ENCODE measurements at places on chromosomes 3 and 15.
A peak's percentile ranks its signal among the peaks of the same experiment; 100 is the strongest.

DNA sequence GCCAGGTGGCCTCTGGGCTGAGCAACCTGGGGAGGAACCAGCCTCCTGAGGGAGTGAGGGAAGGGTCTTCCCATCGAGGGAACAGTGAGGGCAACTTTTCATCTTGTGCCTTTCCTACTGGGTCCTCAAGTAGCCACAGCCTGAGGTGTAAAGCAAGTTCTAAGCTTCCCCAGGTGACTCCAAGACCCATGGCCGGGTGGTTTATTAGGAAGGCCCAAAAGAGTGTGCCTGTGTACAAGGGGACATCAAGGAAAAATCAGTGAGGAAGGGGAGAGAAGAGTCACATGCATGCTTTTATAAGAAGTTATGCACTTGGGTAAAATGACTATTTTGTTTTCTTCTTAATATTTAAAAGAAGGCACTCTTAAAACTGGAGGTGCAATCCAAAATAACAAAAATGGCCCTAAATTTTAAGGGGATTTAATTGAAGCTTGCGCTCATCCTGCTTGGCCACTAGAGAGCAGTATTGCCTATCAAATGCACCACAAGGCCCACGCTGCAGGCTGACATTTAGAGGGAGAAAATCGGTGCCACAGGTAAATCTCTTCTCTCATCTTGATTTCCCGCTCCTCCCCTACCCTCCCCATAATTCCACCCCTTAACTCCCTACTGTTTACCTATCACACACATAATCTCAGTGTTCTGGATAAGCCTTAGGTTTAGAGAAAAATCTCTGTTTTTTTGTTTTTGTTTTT lies 6.7 kb downstream of the NANOGP8 start:
- DNase-seq = no peak

DNA sequence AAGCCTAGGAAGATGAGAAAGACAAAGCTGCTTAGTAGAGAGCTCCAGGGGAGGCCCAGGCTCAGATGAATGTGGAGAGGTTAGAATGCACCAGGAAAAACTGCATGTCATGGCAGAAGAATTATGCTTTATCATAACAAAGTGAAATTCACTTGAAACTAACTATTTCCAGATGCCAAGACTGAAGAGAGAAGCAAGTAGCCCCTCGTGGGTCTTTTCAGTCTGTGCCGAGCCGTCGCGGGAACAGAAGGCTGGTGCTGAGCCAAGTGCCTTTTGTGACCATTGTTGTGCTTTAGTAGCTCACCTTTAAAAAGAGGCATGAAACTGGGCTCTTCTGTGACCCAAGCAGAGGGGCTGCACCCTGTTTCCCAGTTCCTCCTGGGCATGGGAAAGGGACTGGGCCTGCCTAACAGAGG lies 73.2 kb downstream of the CHDH start:
- no peak for DNase-seq

DNA sequence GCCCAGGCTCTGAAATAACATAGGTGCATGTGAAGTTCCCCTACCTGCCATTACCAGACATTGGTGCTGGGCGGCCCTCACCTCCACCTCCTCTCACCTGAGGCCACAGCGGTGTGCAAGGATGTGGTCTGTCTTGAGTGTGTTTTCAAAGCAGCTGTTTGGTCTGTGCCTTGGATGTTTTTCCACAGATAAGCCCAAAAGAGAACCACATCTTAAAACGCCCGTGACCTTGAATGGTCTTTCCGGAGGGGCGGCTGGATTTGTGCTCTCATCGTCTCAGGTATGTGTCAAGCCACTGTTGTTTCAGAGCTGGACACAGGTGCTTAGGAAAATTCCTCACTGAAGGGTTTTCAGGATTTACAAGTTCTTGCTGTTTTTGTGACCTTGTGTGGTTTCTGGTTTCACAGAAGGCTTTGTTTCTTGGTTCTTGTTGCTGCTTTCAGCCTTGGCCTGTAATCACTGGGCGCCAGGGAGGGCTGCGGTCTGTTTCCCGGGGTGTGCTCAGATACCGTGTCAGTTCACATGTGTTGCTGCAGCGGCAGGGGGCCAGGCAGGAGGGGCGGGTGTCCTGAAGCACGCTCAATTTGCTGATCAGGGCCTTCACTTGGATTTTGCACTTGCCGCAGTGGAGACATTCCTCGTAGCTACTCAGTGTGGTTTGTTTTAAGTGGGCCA lies 128.4 kb downstream of the IGF1R start:
- DNase-seq = no peak

GRCh38 chr3:8324747-8325146 lies 176.9 kb upstream of the LMCD1 start:
- DNase-seq = peak; percentile 31

DNA sequence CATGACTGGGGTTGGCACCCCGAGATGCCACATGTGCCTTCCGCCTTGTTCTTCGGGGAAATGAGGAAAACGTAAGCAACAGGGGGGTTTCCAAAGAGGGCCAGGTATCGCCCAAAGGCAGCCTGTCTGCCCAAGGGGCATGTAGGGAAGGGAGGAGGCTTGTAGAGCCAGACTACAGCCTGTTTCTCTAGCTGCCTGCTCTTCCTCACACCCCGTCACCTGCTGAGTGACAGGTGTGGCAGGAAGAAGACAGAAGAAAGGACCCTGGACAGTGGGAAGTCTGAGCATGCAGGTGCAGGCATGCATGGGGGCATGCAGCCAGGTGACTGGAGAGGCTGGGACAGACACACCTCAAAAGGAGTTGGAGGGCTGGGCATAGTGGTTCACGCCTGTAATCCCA lies 9.8 kb downstream of the PLA2G4E start:
- DNase-seq = no peak

GRCh38 chr3:158912188-158912587 lies 110.3 kb downstream of the MFSD1 start:
- no peak for DNase-seq

DNA sequence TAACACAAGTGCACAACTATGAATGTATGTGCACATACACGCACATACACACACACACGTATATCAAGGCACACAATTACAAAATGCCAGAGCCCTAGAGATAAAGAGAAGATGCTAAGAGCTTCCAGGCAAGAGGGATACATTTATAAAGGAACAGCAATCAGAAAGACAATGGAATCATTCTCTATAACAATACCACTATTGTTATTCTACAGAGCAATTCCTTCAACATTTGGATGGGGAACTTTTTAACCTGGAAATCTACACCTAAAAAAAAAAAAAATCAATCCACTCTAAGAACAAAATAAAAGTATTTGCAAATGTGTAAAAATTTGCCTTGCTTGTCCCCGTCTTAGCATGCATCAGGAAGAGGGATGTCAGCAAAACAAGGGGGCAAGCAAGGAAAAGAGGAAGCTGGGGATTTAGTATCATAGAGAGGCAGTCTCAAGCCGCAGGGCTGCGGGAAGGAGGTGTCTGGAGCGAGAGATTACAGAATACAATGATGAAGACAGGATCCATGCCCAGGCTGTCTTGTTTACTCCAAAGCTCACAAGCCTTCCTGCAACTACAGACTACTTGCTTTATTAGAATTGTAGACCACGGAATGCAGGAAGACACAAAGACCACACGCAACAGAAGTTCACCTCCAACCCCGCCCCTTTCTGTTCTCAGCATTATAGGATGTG lies 220.2 kb downstream of the NTRK3 start:
- no peak for DNase-seq

GRCh38 chr3:81760215-81760614 lies 1.2 kb downstream of the GBE1 start:
- DNase-seq = no peak

- no peak for DNase-seq
Observed at GRCh38 chr3:69691860-69692259, 47.4 kb upstream of the MITF start.

DNA sequence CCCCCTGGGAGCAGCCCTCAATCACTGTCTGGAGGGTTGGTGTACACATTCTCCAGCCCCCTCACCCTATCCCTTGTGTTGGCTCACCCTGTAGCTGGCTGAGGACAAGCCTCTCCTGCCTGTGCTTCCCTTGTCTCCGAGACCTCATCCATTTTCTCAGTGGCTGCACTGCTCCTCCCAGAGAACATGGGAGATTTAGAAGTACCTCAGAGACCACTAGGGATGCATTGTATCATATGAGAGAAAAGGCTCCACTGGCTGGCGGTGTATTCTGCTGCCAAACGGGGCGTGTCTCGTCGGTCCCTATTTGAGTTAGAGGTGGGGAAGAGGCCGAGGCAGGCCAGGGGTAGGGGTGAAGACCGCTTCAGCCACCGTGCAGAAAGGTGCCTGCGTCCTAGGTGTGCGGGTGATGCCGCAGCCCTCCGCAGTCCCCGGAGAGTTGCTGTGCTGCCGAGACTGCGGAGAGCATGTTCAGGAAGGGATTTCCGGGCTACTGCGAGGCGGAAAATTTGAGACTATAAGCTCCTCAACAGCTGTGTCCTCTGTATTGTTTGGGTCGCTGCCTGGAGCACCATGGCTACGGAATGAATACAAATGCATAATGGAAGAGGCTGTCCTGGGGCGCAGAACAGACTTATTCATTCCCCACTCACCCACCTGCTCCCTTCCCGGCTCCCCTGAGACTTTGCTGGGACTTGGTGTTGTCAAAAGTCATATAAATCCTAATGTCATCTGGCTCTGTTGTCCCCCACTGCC lies 43.8 kb downstream of the SPSB4 start:
- no peak for DNase-seq

- no peak for DNase-seq
Observed at GRCh38 chr3:189726277-189726676, 95.1 kb downstream of the TP63 start.

GRCh38 chr15:92495446-92495845 lies 101.8 kb downstream of the ST8SIA2 start:
- no peak for DNase-seq

DNA sequence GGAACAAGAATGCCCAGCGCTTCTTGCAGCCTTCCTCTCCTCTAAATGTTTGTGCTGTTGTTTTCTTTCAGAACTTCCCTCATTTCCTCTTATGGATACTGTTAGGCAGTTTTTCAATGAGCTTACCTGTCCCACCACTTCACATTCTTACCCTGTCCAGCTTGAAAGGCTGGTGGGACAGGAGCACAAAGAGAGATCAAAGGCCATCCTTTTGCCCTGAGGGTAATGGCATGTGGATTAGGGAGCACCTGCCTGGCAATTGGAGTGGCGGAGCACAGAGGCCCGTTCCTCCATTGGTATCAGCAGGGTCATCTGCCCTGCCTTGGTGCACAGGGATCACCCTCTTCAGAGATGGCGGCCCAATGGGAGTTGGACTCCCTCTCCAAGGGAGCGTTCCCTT lies 170.1 kb upstream of the UBE3A start:
- no peak for DNase-seq

DNA sequence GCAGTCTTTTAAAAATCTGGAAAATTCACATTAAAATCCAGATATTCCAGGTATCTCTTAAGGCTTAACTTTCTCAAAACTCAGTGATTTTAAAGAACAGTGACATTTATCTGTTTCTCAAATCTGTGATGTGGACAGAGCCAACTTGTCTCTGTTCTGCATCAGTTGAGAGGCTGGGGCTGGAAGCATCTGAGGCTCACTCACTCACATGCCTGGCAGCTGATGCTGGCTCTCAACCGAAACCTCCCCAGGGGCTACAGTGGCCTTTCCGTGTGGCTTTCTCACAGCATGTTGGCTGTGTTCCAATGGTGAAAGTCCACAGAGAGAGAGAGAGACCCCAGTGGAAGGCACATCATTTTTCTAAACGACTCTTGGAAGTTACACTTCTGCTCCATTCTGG lies 53.5 kb downstream of the CEMIP start:
- DNase-seq = no peak

GRCh38 chr3:52896613-52897012 lies 735 bp downstream of the STIMATE start:
- no peak for DNase-seq

- no peak for DNase-seq
Observed at GRCh38 chr3:193554811-193555210, at the start of gene ATP13A4. Gene ATP13A4 (minus strand): TSS chr3:193554895. CDS start chr3:193554799, 96 bp downstream.

DNA sequence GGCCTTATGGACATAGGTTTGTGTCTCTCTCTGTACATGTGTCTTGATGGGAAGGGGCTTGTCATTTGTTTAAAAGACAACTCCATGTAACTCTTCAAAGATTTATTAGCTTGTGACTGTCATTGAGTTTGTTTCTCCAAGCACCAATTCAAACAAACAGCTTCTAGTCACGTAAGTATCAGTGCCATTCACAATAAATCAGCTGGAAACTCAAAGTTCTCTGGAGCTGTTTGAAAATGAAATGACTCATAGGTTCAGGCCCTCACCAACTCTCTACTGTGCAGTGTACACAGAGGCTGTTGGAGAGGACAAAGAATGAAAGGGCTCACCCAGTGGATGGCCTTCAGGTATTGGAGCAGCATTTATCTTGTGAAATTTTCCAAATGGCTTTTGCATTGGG lies 476.3 kb downstream of the AGBL1 start:
- DNase-seq = no peak

DNA sequence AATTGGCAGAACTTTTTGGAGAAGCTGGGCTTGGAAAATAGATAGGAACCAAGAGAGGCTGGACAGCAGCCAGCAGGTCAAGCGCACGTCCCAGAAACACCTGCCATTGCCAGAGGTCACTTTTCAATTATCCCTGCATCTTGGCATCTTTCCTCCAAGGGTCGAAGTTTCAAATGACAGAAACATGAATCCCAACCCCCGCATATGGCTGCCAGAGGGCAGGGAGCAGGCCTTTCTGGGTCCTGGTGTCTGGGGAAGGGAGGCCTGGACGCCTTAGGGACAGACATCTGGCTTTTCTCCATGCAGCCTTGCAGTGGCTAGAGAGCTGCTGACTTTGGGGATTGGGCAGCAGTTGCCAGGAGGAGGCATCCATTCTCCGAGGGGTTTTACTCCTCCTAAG lies 164.5 kb upstream of the TPM1 start:
- DNase-seq = no peak

DNA sequence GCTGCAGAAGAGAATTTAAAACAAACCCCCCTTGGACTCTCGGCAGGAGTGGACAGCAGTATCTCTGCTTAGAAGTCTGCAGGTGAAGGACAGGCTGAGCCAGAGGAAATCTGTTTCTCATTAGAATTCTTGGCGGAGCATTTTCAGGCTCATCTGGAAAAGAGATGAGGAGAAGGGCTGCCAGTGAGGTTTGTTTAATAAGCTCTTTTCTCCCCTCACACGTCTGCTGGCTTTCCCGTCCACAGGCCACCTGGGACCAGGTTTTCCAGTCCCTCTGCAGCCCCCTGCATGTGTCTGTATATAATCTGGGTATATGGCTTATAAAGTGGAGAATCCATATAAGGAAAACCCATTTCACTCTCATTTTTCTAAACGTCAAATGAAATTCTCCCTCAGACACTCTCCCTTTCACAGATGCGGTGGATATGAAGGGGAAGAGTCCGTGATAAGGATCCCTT lies 155.4 kb upstream of the TPM1 start:
- DNase-seq = no peak

DNA sequence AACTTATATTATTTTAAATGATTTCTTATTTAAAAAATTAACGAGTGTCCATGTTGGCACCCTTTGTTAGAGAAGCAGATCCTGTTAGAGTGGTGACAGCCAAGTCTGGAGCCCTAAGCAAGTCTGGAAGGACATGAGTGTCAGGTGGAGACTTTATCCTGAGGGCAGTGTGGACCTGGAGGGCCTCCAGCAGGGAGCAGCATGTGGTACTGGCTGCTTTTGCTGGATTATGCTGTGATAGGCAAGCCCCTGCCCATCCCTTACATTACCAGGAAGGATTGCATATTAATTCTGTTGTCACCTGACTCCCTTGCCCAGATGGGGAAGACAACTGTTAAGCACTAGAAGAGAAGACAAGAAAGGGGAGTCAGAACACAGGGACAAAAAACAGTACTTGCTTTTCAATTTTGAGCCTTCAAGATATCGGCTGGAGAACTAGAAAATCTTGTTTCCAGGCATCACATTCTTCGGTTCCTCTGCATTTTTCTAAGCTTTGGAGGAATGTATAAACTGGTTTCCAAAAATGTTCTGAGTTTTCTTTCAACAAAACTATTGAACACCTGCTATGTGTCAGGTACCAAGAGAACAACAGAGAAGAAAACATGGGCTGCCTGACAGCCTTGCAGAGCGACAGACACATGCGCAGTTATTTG lies 22.7 kb downstream of the ZNF860 start:
- no peak for DNase-seq
